Activated CD8-positive, alpha-beta T cell treated with anti-CD3 and anti-CD28 coated beads for 36 hours (primary cell): ENCODE measurements at places on chromosomes 11 and 22. TPM values are rescaled to one million over a fixed set of nuclear protein-coding genes. Genes with fewer than 3 reads are reported as not detected.

GRCh38 chr22:36325154-36326031, 62.4 kb downstream of the MYH9 start:
- H3K4me1 ChIP-seq: peaks cover 41% of the 10 kb centered on the region
- H3K36me3 ChIP-seq: peaks cover 82% of the 10 kb centered on the region
- no peaks in the 10 kb centered on the region for H3K27me3 ChIP-seq
- H3K27ac ChIP-seq: peak overlapping the region; percentile 100
- H3K4me3 ChIP-seq: no peak overlapping the region

DNA sequence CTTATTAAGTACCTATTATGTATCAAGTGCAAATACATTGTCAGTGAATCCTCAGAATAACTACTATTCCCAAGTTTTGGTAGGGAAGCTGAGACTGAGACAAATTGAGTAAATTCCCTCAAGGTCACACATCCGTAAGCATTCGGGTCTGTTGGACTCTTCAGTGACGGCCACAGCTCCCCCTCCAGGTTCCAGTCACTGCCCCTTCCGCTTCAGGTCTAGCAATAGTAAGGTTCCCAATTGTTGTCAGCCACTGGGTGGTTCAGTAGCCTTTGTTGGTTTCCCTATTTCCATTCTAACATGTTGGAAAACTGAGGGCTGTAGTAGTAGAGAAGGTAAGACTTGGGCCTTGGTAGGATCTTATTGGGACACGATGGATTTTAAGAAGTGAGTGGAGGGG, 54.9 kb upstream of the TNRC6B start:
- peaks cover 16% of the 10 kb centered on the region for H3K36me3 ChIP-seq
- no peaks in the 10 kb centered on the region for H3K27me3 ChIP-seq
- no peak for DNase-seq
- H3K4me3 ChIP-seq: no peak overlapping the region

DNA sequence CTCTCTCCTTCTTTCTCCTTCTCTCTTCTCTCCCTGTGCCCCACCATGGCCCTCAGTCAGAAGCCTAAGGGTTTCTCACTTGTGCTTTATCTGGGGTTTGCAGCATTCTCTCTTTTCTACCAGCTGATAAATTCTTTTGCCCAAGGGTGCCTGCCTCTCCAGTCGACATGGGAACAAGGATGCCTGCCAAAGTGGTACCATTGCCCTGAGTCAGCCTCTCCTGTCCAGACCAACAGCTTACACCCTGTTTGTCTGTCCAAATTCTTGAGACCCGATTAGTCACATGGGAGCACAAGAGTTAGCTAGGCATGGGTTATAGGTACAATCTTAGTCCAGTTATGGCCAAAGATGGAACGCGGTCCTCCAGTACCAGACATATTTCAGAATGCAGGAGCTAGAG, 242.7 kb downstream of the LARGE1 start:
- no peaks in the 10 kb centered on the region for H3K4me1 ChIP-seq
- H3K36me3 ChIP-seq: no peaks in the 10 kb centered on the region
- no peak for DNase-seq
- H3K4me3 ChIP-seq: no peak overlapping the region
- no peaks in the 10 kb centered on the region for H3K27me3 ChIP-seq

GRCh38 chr11:46437122-46437689, 45.6 kb upstream of the CHRM4 start:
- H3K27me3 ChIP-seq: no peaks in the 10 kb centered on the region
- H3K36me3 ChIP-seq: peaks cover 13% of the 10 kb centered on the region
- no peaks in the 10 kb centered on the region for H3K4me1 ChIP-seq
- no peak for DNase-seq
- H3K4me3 ChIP-seq: no peak overlapping the region
- no peak overlapping the region for H3K27ac ChIP-seq

DNA sequence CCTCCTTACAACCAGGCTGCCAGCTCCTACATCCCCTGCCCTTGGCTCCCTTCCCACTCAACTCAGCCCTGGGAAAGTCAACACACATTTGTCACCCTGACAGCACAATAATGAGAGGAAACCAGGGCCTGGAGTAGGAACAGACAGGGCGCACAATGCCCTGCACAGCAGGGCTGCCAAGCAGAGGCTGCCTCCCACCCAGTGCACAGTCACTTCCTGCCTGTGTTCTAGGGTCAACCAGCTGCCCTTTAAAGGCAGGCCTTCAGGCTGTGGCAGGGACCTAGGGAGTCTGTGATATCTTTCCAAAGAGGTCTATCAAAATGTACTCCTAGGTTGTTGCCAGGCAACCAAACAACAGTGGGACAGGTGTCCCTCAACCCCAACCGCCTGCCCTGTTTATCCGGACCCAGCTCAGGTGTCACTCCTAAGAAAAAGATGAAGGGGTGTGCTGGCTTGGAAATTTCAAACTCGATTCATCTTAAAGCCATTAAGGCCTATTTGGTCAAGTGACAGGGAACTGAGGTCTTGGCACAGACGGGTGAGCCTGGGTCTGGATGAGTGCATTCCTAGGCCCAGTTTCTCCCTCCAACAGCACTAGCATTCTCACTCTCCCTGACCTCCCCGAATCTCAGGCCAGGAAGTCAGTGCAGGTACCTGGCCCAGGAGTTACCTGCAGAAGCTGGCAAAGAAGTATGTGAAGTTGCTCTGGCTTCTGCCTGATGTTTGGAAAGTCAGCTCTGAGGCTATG, 110.3 kb upstream of the PITPNB start:
- H3K27me3 ChIP-seq: peaks cover 2% of the 10 kb centered on the region
- no peaks in the 10 kb centered on the region for H3K36me3 ChIP-seq
- H3K4me3 ChIP-seq: no peak overlapping the region
- no peak for DNase-seq
- H3K4me1 ChIP-seq: no peaks in the 10 kb centered on the region

MS4A1 gene
- total RNA-seq: 2.1 TPM
